ENCODE measurements at places on chromosomes 5 and 9. TPM values are rescaled to one million over a fixed set of nuclear protein-coding genes. Genes with fewer than 3 reads are reported as not detected.

ABHD17B gene
- 21.9 TPM for polyA plus RNA-seq

RNF180 gene
- polyA plus RNA-seq: 1.2 TPM

SH3RF2 gene
- 14.3 TPM for polyA plus RNA-seq

ADGRD2 gene
- not detected for polyA plus RNA-seq

ALDH1A1 gene
- polyA plus RNA-seq: 310 TPM

ENTREP1 gene
- not detected for polyA plus RNA-seq

UBE2QL1 gene
- polyA plus RNA-seq: 0.45 TPM

RNF183 gene
- 0.54 TPM for polyA plus RNA-seq

ZFP2 gene
- 0.22 TPM for polyA plus RNA-seq

DND1 gene
- polyA plus RNA-seq: 2.4 TPM

ITGA2 gene
- 1.9 TPM for polyA plus RNA-seq

SLC6A18 gene
- polyA plus RNA-seq: 0.04 TPM

CCL27 gene
- polyA plus RNA-seq: 0.09 TPM

GGTA1 gene
- polyA plus RNA-seq: 0.67 TPM

TMC1 gene
- 0.25 TPM for polyA plus RNA-seq

GRXCR2 gene
- polyA plus RNA-seq: not detected

POLK gene
- 14.4 TPM for polyA plus RNA-seq

LRRC19 gene
- polyA plus RNA-seq: 15.1 TPM

CACNA1B gene
- polyA plus RNA-seq: under 0.01 TPM

MAMDC4 gene
- 1,156 TPM for polyA plus RNA-seq

THBS4 gene
- polyA plus RNA-seq: not detected

TNC gene
- 19.6 TPM for polyA plus RNA-seq

PCDH12 gene
- polyA plus RNA-seq: not detected

IFNE gene
- 5.4 TPM for polyA plus RNA-seq

CA9 gene
- 0.09 TPM for polyA plus RNA-seq

DNAI1 gene
- polyA plus RNA-seq: not detected

C7 gene
- 111 TPM for polyA plus RNA-seq

CNTNAP3B gene
- 0.22 TPM for polyA plus RNA-seq

IRX1 gene
- not detected for polyA plus RNA-seq

GLRA1 gene
- polyA plus RNA-seq: not detected

SCGB3A2 gene
- polyA plus RNA-seq: not detected

SEMA6A gene
- polyA plus RNA-seq: 12.9 TPM

CSF1R gene
- 7.2 TPM for polyA plus RNA-seq

Data from small intestine (tissue), 16 donors.